ENCODE measurements at places on chromosomes 7 and 10. TPM values are rescaled to one million over a fixed set of nuclear protein-coding genes. Genes with fewer than 3 reads are reported as not detected.

The PAX2 gene
- not detected for total RNA-seq

The TAS2R4 gene
- total RNA-seq: 1.1 TPM

The MALRD1 gene
- not detected for total RNA-seq

The SEMA3A gene
- 0.59 TPM for total RNA-seq

The FZD1 gene
- 0.66 TPM for total RNA-seq

The CLCN1 gene
- total RNA-seq: not detected

The BMPER gene
- not detected for total RNA-seq

The ADAP1 gene
- total RNA-seq: 23.7 TPM

The EGR2 gene
- 6.5 TPM for total RNA-seq

The SUN3 gene
- total RNA-seq: not detected

The HTRA1 gene
- not detected for total RNA-seq

The ASIC3 gene
- total RNA-seq: 6.0 TPM

The ATRNL1 gene
- total RNA-seq: 0.73 TPM

The ODAD2 gene
- total RNA-seq: not detected

The GIMAP6 gene
- total RNA-seq: 119 TPM

The TMEM184A gene
- total RNA-seq: not detected

The GRID2IP gene
- not detected for total RNA-seq

The AKR1C3 gene
- total RNA-seq: 3.8 TPM
